ENCODE measurements at places on chromosomes 12 and 14.
A peak's percentile ranks its signal among the peaks of the same experiment; 100 is the strongest.

GRCh38 chr12:123389560-123390351 is 5.8 kb downstream of the KMT5A start:
- no peak for DNase-seq

- DNase-seq: no peak
These were observed 46.8 kb upstream of the DLK1 start for GRCh38 chr14:100679707-100680438.

GRCh38 chr14:69318241-69318640 is 58.3 kb downstream of the GALNT16 start:
- DNase-seq: peak; percentile 69

DNA sequence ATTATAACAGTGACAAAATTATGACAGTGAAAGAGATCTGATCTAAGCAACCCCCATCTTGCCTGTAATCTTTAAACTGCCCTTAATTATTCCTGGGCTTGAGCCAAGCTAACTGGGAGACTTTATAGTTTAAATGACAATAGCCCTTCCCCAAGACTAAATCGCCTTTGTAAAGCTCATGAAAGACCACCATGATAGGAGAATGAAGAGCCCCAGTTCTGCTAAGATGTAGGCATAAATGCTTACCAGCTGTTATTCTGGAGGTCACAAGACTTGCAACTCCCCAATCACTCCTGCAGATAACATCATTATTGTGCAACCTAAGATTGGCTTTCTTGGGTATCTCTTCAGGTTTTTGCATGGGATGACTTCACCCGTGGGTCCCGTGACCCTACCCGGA is 599.7 kb downstream of the KCNH5 start:
- no peak for DNase-seq

DNA sequence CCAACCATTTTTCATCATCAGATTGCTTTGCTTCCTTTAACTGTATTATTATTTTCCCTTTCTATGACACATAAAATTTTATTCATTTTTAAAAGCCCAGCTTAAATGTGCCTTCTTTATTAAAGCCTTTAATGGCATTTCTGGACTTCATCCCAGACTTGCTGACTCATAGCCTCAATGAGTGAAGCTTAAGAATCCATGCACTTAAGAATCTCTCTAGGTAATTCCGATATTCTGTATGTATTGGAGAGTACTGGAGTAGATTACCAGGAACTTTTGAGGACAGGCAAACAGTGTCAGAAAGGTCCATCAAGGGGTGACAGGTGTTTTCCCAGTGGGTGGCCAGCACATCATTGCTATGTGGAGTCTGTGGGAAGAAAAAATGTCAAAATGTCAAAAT is 107.9 kb downstream of the PTPRQ start:
- DNase-seq: no peak

GRCh38 chr12:42097971-42098370 is 46.7 kb downstream of the GXYLT1 start:
- no peak for DNase-seq

- no peak for DNase-seq
These were observed 159.4 kb downstream of the TSPAN9 start for GRCh38 chr12:3236345-3237187.

GRCh38 chr12:113290506-113290905 is 44.4 kb downstream of the SLC8B1 start:
- no peak for DNase-seq

DNA sequence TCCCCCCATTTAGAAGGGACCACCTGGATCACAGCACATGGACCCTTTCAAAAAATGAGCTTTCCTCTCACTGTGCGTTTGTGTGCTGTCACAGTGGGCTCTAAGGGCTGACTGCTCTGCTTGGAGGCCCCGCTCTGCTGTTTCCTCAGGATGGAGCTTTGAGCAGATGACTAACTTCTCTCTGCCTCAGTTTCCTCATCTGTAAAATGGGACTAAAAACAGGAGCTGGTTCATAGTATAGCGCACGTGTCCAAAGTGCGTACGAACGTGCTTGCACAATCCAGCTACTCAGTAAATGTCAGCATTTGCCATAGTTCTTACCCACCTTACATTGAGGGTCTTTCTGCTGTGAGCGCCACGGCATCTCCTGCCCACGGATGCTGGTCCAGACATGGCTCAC is 12.7 kb upstream of the DNAH10 start:
- no peak for DNase-seq

DNA sequence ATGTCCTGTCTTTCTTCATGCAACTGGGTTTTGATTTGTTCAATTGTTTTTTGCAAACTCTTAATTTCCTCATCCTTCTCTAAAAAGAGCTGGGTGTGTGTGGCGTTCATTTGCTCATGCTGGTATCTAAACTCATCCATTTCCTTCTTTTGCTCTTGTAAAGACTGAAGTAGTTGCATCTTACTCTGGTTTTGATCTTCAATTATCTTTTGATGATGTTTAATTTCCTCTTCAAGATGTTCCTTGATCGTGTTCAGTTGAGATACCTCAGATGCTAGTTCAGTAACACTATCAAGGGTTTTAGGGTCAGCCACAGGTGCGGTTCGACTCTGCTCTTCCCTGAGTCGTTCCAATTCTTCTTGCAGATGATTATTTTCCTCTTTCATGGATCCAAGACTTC is 34.8 kb downstream of the TRIP11 start:
- DNase-seq: no peak

DNA sequence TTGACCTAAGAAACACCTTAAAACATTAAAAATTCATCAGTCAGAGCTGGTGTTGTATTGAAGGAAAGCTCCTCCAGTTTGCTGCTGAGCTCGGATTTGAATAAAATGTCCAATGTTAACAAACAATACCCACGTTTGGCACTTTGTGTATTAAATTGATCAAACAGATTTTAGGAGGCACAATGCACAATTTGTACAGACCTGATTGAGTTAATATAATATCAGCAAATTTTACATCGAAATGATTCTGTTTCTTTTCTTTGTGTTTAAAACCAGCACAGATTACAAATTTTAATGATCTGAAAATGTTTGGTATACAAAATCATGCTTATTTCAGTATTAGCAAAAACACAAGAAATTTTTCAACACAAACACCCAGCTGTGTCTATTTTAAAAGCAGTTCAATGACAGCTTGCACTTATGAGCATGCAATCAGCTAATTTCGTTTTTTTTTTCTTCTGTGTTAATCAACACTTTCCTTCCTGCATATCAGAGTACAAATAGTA is 2.8 kb upstream of the FOXG1 start:
- no peak for DNase-seq

DNA sequence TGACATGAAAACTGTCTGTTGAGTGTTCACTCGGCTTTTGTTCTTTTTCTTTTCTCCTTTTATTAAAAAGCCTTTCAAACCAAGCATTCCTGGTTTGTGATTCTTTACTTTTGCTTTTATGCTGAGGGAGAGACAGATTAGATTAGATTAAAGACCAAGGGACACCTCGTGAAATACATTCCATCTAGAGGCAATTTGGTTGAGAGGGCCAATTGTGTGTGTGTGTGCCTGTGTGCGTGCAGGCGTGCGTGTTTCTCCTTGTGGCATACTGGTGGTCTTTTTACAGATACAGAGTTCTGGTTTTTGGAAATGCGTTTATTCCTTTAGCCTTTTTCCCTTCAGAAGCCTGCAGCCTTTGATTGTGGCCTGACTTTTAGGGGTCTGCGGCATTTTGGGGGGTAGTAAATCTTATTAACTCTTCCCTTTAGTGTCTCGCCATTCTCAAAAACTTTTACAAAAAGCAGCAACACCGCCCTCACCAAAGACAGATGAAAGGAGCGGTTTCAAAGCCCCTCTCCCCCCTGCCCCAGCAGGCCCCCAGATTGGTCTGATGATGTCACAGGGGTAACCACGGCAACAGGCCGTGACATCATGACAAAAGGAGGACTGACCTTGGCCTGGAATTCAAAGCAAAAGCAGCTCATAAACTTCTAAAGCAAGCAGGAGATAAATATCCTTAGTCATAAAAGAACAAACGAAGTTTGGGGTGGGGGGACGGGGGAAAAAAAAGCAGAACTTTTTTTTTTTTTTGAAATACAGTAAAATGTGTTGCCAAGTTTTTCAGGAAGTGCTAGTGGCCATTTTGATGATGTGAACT is 84.1 kb upstream of the TBX3 start:
- no peak for DNase-seq

DNA sequence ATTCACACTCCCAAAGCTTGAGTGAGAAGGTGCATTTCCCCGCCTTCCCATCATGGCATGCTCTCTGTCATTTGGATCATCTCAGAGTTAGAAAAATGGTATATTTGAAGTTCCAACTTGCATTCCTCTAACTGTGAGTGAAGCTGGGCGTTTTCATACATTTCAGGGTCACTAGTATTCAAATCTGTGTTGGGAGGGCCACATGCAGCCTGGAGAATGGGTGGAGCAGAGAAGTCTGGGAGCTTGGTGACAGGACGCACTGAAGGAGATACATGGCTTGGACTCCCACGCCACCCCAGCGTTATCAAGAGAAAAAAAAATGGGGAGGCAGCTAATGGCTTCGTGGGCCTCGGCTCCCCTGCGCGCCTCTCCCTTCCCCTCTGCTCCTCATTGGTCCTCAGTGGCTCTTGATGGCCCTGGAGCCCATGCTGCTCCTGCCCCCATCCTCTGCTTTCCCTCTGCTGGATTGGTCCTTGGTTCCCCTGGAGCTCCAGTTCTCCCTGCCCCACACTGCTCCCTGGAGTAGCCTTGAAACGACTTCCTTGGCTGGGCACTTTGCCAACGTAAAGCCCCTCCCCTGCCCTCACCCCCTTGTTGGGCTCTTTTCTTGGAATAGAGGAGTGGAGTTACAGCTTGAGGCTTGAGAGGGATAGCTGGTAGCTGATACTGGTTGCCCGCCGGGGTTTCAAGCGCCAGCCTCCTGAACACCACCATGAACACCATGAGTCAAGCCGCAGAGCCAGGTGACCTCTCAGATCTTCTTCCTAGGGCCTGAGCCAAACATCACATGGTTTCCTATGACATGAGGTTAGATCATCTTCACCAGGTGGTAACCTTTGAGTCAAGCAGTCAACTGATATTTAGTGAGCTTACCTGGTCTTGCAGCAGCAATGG is 139.6 kb downstream of the PRKCH start:
- DNase-seq: peak; percentile 84

GRCh38 chr12:58184212-58184611 is 242.8 kb downstream of the ATP23 start:
- DNase-seq: no peak

GRCh38 chr12:14839262-14839661 is 4.1 kb downstream of the ART4 start:
- no peak for DNase-seq

- DNase-seq: no peak
These were observed 318.5 kb upstream of the TBX3 start for GRCh38 chr12:115002434-115002833.
